ENCODE measurements at places on chromosomes 12 and 14. TPM values are rescaled to one million over a fixed set of nuclear protein-coding genes. Genes with fewer than 3 reads are reported as not detected.

The HOXC5 gene
- polyA plus RNA-seq = not detected

The AKAP3 gene
- 0.18 TPM for polyA plus RNA-seq

The PLEKHD1 gene
- 0.01 TPM for polyA plus RNA-seq

The SIRT4 gene
- 0.79 TPM for polyA plus RNA-seq

The KRT3 gene
- polyA plus RNA-seq = not detected

The MANSC4 gene
- not detected for polyA plus RNA-seq

The MGST1 gene
- 131 TPM for polyA plus RNA-seq

The DTD2 gene
- 10.1 TPM for polyA plus RNA-seq

The SLC25A47 gene
- not detected for polyA plus RNA-seq

The FGF6 gene
- polyA plus RNA-seq = not detected

DNA sequence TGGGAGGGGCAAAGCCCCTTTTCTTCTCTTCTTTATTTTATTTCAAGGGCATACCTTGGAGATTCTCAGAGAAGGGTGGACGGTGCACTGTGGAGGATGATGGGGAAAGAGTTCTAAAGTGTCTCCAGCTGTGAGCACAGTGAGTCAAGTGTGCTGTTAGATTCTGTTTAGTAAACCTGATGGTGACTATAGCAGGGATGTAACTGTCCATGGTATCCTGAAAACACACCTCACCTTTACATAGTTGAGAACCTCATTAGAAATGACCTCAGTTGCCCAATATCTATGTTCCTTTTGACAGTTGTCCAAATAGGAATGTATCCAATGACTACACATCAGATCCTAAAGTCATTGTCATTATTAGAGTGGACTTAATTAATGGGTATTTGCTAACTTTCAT lies 38.0 kb downstream of the CNTN1 start:
- no peak for DNase-seq
- H3K27ac ChIP-seq = no peak overlapping the region
- no peaks in the 10 kb centered on the region for H3K36me3 ChIP-seq
- no peak overlapping the region for H3K4me3 ChIP-seq
- no peaks in the 10 kb centered on the region for H3K4me1 ChIP-seq
- no peaks in the 10 kb centered on the region for H3K27me3 ChIP-seq

DNA sequence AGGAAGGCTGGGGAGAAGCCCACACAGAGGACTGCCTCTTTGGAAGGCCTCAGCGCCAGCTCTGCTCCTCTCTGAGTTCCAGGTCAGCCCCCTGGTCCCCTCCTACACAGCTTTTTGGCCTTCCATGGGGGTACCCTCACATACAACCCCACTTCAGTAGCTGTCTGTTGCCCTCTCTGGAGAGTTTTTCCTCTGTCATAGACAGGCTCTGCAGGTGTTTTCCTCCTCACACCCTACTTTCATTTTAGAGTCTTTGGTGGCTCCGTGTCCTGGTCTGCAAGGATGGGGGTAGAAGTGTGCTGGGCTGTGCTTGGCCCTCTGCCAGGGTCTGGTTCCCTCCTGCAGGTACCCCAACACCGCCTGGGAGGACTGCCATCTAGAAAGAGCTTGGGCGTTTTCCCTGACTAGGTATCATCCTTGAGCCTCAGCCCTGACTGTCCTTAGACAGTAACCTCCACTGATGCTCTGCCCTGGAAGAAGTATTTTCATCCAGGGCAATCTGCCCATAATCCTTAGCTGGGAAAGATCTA lies 15.1 kb downstream of the ZDHHC22 start:
- H3K27me3 ChIP-seq = peaks cover 12% of the 10 kb centered on the region
- DNase-seq = no peak
- H3K4me1 ChIP-seq = peaks cover 6% of the 10 kb centered on the region
- H3K36me3 ChIP-seq = no peaks in the 10 kb centered on the region

GRCh38 chr14:75319021-75319420 lies 40.4 kb downstream of the FOS start:
- H3K27me3 ChIP-seq = peaks cover 7% of the 10 kb centered on the region
- H3K4me1 ChIP-seq = no peaks in the 10 kb centered on the region
- H3K4me3 ChIP-seq = no peak overlapping the region
- DNase-seq = no peak

GRCh38 chr14:94059998-94060397 lies 21.0 kb downstream of the DDX24 start:
- DNase-seq = no peak
- H3K27me3 ChIP-seq = no peaks in the 10 kb centered on the region
- no peak overlapping the region for H3K27ac ChIP-seq
- no peak overlapping the region for H3K4me3 ChIP-seq
- H3K4me1 ChIP-seq = peaks cover 11% of the 10 kb centered on the region

DNA sequence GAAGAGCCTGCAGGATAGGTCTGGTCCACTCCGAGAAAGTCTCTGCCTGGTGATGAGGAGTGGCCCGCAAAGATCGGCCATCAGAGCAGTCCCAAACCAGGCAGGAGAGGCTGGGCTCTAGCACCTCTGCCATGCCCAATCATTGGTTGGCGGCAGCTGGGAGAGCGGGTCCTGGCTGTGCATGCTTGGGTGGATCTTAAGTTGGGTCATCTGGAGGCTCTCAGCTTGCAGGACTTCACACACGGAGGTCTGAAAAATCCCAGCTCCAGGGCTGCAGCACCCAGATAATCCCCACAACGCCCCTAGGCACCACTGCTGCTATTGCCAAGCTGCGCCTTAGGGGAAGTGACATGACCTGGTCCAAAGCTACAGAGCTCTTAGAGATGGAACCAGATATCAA lies 766.7 kb upstream of the TBX3 start:
- H3K27me3 ChIP-seq = no peaks in the 10 kb centered on the region
- no peak overlapping the region for H3K27ac ChIP-seq
- no peak for DNase-seq
- H3K36me3 ChIP-seq = no peaks in the 10 kb centered on the region

- DNase-seq = peak; percentile 41
- no peak overlapping the region for H3K27ac ChIP-seq
- H3K27me3 ChIP-seq = peaks cover 3% of the 10 kb centered on the region
- H3K36me3 ChIP-seq = no peaks in the 10 kb centered on the region
- H3K4me1 ChIP-seq = peaks cover 9% of the 10 kb centered on the region
Observed at GRCh38 chr12:21989819-21990412, 48.7 kb upstream of the ABCC9 start.

GRCh38 chr14:93073910-93074769 lies 41.6 kb downstream of the ITPK1 start:
- H3K27ac ChIP-seq = no peak overlapping the region
- H3K4me3 ChIP-seq = no peak overlapping the region
- no peaks in the 10 kb centered on the region for H3K27me3 ChIP-seq
- H3K36me3 ChIP-seq = no peaks in the 10 kb centered on the region

GRCh38 chr14:95193081-95193480 lies 35.8 kb upstream of the DICER1 start:
- no peak overlapping the region for H3K4me3 ChIP-seq
- peak; percentile 27 for DNase-seq
- H3K36me3 ChIP-seq = no peaks in the 10 kb centered on the region

GRCh38 chr12:111369496-111370220 lies 763 bp upstream of the PHETA1 start:
- H3K4me1 ChIP-seq = peaks cover 21% of the 10 kb centered on the region
- H3K27ac ChIP-seq = no peak overlapping the region
- H3K27me3 ChIP-seq = no peaks in the 10 kb centered on the region
- DNase-seq = no peak
- no peaks in the 10 kb centered on the region for H3K36me3 ChIP-seq
- peak overlapping the region; percentile 87 for H3K4me3 ChIP-seq

GRCh38 chr14:28308734-28309133 lies 457.9 kb upstream of the FOXG1 start:
- H3K27me3 ChIP-seq = no peaks in the 10 kb centered on the region
- no peaks in the 10 kb centered on the region for H3K36me3 ChIP-seq
- no peak overlapping the region for H3K4me3 ChIP-seq
- H3K27ac ChIP-seq = peak overlapping the region; percentile 62
- H3K4me1 ChIP-seq = peaks cover 23% of the 10 kb centered on the region

DNA sequence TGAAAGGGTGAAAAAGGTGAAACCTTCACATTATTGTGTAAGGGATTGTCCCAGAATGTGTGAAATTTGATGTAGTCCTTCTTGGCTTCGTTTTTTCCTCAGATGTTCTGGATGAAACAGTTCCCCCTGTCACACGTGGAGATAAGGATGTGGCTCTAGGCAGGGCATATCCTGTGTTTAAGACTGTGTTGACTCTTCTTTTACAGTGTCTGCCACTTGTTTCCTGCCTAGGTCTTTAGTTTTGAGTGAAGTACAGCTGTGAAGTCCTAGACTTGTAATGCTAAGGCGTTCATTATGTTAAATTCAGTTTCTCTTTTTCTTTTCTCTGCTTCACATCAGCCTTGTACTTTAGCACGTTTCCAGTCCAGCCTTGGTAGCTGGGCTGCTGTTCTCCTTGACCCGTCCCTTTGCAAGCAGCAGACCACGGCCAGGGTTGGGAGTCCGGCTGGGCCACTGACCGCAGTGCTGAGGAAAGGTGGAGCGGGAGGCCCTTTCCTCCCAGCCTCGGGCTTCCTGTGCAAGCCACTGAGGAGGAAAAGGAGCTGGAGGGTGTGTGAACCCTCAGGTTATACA lies 59.1 kb downstream of the RASSF3 start:
- DNase-seq = peak; percentile 81
- H3K4me1 ChIP-seq = peaks cover 78% of the 10 kb centered on the region
- peak overlapping the region; percentile 17 for H3K27ac ChIP-seq
- H3K27me3 ChIP-seq = no peaks in the 10 kb centered on the region
- H3K4me3 ChIP-seq = peak overlapping the region; percentile 2

DNA sequence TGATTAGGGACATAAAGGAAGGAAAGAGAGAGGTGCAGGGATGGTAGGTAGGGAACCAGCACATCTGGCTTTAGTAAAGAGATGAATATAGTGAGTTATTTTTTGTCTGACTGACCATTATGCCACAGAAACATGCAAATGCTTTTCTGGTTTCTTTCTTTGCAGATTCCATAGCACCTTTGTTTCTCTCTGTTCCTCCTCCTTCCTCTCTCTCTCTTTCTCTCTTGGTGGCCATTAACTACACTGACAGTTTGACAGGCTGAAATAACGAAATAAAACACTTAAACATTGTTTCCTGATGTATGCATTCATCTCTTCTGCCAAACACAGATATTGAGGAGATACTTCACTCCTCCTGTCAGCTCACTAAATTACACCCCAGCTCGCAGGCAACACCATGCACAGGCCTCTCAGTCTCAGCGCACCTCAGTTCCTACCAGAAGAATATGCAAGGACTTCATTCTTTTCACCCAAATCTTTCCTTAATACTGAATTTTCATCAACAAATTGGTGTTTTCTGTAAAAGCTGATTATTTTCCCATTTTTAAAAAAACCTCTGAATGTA lies 406.9 kb upstream of the SOX5 start:
- peaks cover 1% of the 10 kb centered on the region for H3K27me3 ChIP-seq
- DNase-seq = no peak
- H3K27ac ChIP-seq = no peak overlapping the region

- H3K4me3 ChIP-seq = no peak overlapping the region
- H3K4me1 ChIP-seq = peaks cover 30% of the 10 kb centered on the region
- peak overlapping the region; percentile 3 for H3K27ac ChIP-seq
Observed at GRCh38 chr12:79886917-79887519, 47.9 kb downstream of the PPP1R12A start.

DNA sequence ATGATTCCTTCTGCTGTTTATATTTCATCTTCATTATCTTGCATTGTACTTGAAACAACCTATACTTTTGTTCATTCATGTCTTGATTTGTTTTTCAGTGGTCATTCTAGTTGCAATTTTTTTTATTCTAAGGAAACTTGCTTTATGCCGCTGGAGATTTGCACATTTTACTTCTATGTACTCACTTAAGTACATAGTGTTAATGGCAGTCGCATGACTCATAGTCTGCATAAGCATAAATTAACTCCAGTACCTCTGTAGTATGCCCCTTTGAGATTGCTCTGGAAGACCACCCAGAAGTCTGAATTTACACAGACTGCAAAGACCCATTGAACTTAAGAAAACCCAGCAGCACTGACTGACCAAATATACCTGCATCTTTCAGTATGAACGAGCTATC lies 77.0 kb downstream of the MSRB3 start:
- H3K36me3 ChIP-seq = no peaks in the 10 kb centered on the region
- H3K4me3 ChIP-seq = no peak overlapping the region
- H3K4me1 ChIP-seq = no peaks in the 10 kb centered on the region

DNA sequence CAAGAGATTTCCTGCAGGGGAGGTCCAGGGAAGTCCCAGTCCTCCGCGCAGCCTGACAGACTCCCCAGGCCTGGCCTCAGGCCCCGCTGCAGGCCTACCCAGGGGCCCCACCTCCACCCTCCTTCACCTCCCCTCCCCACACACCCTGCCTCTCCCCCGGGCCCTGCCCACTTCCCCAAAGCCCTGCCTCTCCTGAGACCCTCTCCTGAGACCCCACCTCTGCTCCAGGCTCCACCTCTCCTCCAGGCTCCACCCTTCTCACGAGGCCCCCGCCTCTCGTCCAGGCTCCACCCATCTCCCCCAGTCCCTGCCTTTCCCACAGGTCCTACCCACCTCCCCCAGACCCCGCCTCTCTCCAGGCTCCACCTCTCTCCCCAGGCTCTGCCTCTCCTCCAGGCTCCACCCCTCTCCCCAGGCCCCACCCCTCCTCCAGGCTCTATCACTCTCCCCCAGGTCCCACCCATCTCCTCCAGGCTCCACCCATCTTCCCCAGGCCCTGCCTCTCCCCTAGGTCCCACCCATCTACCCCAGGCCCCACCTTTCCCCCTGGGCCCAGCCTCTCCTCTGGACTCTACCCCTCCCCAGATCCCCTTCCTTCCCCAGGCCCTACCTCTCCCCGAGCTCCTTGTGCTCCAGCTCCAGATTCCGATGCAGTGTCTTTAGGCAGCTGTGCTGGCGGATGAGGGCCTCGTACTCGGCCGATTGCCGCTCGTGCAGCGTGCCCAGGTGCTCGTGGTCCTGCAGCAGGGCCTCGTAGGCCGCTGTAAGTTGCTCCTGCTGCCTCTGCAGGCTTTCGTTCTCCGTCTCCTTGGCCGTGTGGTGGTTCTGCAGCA lies 58.8 kb upstream of the GPR68 start:
- peaks cover 24% of the 10 kb centered on the region for H3K36me3 ChIP-seq
- H3K27me3 ChIP-seq = no peaks in the 10 kb centered on the region
- peak; percentile 38 for DNase-seq
- peaks cover 5% of the 10 kb centered on the region for H3K4me1 ChIP-seq
- H3K27ac ChIP-seq = no peak overlapping the region

DNA sequence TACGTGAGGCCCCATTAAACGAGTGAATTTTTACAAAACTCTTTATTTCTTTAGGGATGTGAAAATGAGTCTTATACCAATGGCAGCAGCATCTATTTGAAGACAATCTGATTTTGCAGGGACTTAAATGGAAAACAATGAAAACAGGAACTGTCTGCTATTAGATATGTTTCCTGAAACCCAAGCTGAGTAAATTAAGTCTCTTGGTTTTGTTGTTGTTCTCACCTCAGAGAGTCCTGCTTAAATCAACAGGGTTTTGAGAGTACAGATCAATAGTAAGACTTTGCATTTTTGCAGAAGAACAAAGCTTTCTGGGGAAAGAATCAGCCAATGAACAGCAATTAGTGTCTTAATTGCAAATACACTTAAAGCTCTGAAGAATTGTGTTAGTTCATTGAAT lies 39.1 kb upstream of the LGR5 start:
- H3K36me3 ChIP-seq = no peaks in the 10 kb centered on the region
- H3K4me3 ChIP-seq = no peak overlapping the region
- H3K4me1 ChIP-seq = no peaks in the 10 kb centered on the region

- no peaks in the 10 kb centered on the region for H3K36me3 ChIP-seq
- peaks cover 2% of the 10 kb centered on the region for H3K4me1 ChIP-seq
- peak; percentile 4 for DNase-seq
- peak overlapping the region; percentile 49 for H3K4me3 ChIP-seq
- no peaks in the 10 kb centered on the region for H3K27me3 ChIP-seq
Observed at GRCh38 chr12:63821781-63822251, 22.7 kb upstream of the SRGAP1 start.

GRCh38 chr14:95465936-95466335 lies 50.5 kb downstream of the SYNE3 start:
- no peak overlapping the region for H3K4me3 ChIP-seq
- no peak overlapping the region for H3K27ac ChIP-seq
- H3K4me1 ChIP-seq = peaks cover 13% of the 10 kb centered on the region
- peaks cover 3% of the 10 kb centered on the region for H3K36me3 ChIP-seq
- no peak for DNase-seq
- no peaks in the 10 kb centered on the region for H3K27me3 ChIP-seq
